NCI-H2081 (cell line): ENCODE measurements at places on chromosomes 2 and 18.

- no peak for DNase-seq
Measured at GRCh38 chr18:79588636-79589481, 90.7 kb upstream of the CTDP1 start.

DNA sequence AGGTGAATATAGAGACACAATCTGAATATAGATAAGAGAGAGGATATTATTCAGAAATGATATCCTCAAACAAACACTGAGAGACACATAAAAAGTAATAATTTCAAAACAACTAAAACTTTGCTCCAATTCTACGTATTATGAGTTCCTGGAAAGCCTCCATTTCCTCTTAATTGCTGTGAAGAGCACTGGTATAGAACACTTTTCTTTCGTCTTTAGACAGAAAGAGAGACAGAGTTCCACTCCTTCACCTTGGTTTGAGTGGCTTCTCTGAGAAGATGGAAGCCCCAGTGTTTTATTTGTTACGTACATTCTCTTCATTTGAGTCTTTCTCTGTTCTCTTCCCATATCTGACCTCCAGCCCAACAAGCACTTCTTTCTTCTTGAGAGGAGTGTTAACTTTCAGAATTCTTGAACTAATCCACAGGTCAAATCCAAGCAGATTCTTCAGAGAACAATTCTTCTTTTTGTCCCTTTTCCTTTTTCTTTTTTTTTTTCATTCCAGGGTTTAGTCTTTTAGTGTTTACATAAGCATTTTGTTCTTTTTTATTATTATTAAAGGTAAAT, 6.4 kb upstream of the PIK3C3 start:
- DNase-seq: no peak

DNA sequence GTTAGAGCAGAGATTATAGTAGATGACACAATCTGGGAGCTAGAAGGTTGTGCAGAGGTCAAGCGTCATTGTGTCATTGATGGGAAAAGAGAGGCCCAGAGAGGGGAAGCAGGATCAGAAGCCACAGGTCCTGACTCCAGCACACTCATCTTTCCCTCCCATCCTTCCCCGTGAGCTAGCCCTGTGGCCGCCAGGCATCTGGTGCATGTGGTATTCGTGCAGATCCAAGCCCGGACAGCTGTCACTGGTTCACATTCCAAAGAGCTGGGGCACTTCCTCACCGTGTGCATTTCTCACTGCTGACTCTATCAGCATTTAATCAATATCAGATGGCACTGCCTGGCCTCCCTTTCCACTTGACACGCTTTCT, 94.1 kb upstream of the THOC1 start:
- no peak for DNase-seq

- no peak for DNase-seq
Measured at GRCh38 chr2:100240386-100240785, 81.9 kb downstream of the LONRF2 start.

DNA sequence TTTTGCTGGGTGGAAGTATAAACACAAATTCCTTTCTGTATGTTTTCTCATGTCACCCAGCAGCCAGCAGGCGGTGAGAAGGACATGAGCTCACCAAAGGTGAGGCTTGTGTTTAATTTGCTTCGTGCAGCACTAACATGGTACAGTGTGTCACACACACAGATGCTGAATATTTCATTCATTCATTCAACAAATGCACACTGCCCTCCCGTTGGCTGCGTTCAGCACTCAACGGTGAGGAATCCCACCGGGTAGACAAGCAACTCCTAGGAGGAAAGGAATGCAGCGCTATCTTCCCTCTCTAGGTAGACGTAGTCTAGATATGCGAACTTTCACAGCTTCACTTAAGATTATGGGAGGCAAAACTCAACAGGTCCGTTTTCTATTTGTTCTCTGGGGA, 85.1 kb downstream of the LONRF2 start:
- no peak for DNase-seq

DNA sequence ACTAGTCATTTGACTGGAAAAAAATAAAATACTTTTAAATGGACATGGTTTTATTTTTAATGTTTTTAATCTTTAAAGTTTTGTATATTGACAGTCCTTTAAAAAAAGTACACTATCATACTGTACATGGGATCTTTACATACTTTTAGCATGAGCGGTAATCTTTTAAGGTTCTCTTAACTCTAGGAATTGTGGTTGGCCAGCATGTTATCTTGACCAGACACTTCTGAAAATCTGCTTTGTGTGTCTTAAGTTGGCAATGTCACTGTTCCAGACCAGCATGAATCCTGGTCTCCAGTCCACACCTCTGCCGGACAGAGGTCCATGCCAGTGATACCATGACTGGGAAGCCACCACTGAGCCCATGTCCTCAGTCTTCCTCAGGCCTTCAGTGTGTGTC, 17.7 kb downstream of the ITGB1BP1 start:
- DNase-seq: no peak

GRCh38 chr2:10482913-10483312, 34.8 kb upstream of the ODC1 start:
- DNase-seq: no peak
